ENCODE measurements at places on chromosomes 13 and 19. TPM values are rescaled to one million over a fixed set of nuclear protein-coding genes. Genes with fewer than 3 reads are reported as not detected.

The NCAN gene
- total RNA-seq, result not detected

The ACP7 gene
- 0.45 TPM for total RNA-seq

The ANGPTL8 gene
- total RNA-seq, result not detected

The SLC10A2 gene
- total RNA-seq, result not detected

The SIAH3 gene
- total RNA-seq, result not detected

The IGFL3 gene
- total RNA-seq, result not detected

The COG3 gene
- total RNA-seq, result 35.8 TPM

The VSIG10L gene
- 4.5 TPM for total RNA-seq

The CCDC70 gene
- not detected for total RNA-seq

The MARCHF2 gene
- 13.8 TPM for total RNA-seq

The FAM32A gene
- total RNA-seq, result 126 TPM

The PRKACA gene
- total RNA-seq, result 51.9 TPM

The TMPRSS9 gene
- 0.66 TPM for total RNA-seq

The CILP2 gene
- total RNA-seq, result 1.1 TPM

The SLC17A7 gene
- 0.21 TPM for total RNA-seq

The ZNF665 gene
- 0.39 TPM for total RNA-seq

The PRR36 gene
- total RNA-seq, result 4.4 TPM

The PSG6 gene
- not detected for total RNA-seq

The ZNF723 gene
- total RNA-seq, result not detected

The TUBB4A gene
- 3.8 TPM for total RNA-seq

The LHB gene
- not detected for total RNA-seq

The PSG1 gene
- not detected for total RNA-seq

The PEG3 gene
- total RNA-seq, result not detected

The CEACAM8 gene
- not detected for total RNA-seq

The DLL3 gene
- 1.7 TPM for total RNA-seq

The TTC9B gene
- not detected for total RNA-seq

The MEIOSIN gene
- not detected for total RNA-seq

The FBXO27 gene
- 3.4 TPM for total RNA-seq

The FZR1 gene
- 58.1 TPM for total RNA-seq

The ZNF790 gene
- total RNA-seq, result 0.20 TPM

The COQ8B gene
- 30.9 TPM for total RNA-seq

The PCDH20 gene
- not detected for total RNA-seq

The PCP2 gene
- 1.9 TPM for total RNA-seq

The TCF3 gene
- 162 TPM for total RNA-seq

The DLEU7 gene
- total RNA-seq, result not detected

The IGFL1 gene
- total RNA-seq, result not detected

The LNX2 gene
- 24.4 TPM for total RNA-seq

The GJB2 gene
- total RNA-seq, result 0.75 TPM

The METTL21C gene
- total RNA-seq, result not detected
